HT1080 (cell line): ENCODE measurements at places on chromosomes 16 and 17. TPM values are rescaled to one million over a fixed set of nuclear protein-coding genes. Genes with fewer than 3 reads are reported as not detected.

The NHLRC4 gene
- 0.07 and 1.1 TPM in 2 replicates for total RNA-seq

The KRTAP1-1 gene
- total RNA-seq: not detected in 2 replicates

The AATK gene
- 0.02 and 0.03 TPM in 2 replicates for total RNA-seq

The USP10 gene
- 72.2 and 99.8 TPM in 2 replicates for total RNA-seq

The SOX8 gene
- not detected in 2 replicates for total RNA-seq

The PDILT gene
- total RNA-seq: not detected in 2 replicates

The ABCA10 gene
- 0.05 TPM in 1 of 2 replicates, not detected in the other for total RNA-seq

The RND2 gene
- total RNA-seq: 0.11 and 0.23 TPM in 2 replicates
